ENCODE measurements at places on chromosomes 4 and X. TPM values are rescaled to one million over a fixed set of nuclear protein-coding genes. Genes with fewer than 3 reads are reported as not detected.

Gene PCSK1N
- 243 TPM for polyA plus RNA-seq

Gene F9
- not detected for polyA plus RNA-seq

Gene GYPE
- not detected for polyA plus RNA-seq

Gene GUCY2F
- not detected for polyA plus RNA-seq

Gene MGAT4D
- 0.05 TPM for polyA plus RNA-seq
